ENCODE measurements at places on chromosomes 13 and 19.

GRCh38 chr13:95784161-95784899 is 107.4 kb downstream of the DNAJC3 start:
- DNase-seq, result no peak

DNA sequence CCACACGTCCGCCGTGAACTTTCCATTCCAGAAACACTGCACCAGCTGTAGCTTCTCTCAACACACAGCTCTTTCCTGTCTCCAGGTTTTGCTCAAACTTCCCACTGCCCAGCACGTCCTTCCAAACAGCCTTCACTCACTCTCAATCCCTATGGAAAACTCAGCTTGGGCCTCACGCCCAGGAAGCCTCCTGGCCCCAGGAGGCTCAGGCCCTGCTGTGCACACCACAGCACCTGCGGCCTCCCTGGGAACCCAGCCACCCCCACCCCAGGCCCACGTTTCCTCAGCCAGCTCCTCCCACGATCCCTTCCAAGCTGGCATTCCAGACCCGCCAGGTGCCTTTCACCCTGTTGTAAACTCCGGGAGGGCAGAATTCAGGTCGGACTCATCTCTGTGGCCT is 35.2 kb downstream of the C13orf46 start:
- DNase-seq, result no peak

- DNase-seq, result no peak
Observed at GRCh38 chr19:31610018-31610417, 260.8 kb upstream of the TSHZ3 start.

- DNase-seq, result no peak
Observed at GRCh38 chr13:113232208-113233003, 23.0 kb downstream of the CUL4A start.

- DNase-seq, result no peak
Observed at GRCh38 chr19:2097886-2098327, 1.2 kb downstream of the IZUMO4 start.

DNA sequence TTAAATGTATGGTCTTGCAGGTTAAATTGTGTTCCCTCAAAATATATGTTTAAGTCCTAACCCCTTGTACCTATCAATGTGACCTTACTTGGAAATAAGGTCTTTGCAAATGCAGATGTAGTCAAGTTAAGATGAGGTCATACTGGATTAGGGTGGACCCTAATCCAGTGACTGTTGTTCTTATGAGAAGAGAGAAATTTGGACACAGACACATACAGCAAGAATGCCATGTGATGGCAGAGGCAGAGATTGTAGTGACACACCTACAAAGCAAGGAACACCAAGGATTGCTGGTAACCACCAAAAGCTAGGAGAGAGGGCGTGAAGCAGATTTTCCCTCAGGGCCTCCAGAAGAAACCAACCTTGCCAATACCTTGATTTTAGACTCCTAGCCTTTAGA is 50.2 kb downstream of the LACC1 start:
- no peak for DNase-seq

DNA sequence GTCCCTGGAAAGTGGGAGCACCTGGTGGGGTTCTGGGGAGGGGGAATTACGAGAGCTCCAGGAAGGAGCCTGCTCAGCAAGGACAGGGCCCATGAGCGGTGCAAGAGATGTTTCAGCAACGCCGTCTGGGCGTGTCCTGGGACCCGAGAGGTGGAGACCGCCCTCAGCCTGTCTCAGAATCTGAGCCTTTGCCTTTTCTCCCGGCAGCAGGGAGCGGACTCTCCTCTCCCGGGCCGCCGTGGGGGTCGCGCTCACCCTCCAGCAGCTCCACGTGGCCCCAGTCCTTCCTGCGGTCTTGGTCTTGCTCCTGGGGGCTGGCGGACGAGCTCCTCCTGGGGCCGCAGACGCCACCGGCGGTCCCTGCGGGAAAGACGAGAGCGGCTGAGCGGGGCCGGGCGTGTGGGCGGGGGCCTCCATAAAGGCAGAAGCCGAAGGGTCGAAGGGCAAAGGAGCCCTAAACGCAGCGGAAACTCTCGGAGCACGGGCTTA is 714 bp downstream of the POLRMT start:
- DNase-seq, result peak; percentile 50

- DNase-seq, result no peak
Observed at GRCh38 chr13:99830931-99831330, 140.6 kb downstream of the ZIC5 start.

DNA sequence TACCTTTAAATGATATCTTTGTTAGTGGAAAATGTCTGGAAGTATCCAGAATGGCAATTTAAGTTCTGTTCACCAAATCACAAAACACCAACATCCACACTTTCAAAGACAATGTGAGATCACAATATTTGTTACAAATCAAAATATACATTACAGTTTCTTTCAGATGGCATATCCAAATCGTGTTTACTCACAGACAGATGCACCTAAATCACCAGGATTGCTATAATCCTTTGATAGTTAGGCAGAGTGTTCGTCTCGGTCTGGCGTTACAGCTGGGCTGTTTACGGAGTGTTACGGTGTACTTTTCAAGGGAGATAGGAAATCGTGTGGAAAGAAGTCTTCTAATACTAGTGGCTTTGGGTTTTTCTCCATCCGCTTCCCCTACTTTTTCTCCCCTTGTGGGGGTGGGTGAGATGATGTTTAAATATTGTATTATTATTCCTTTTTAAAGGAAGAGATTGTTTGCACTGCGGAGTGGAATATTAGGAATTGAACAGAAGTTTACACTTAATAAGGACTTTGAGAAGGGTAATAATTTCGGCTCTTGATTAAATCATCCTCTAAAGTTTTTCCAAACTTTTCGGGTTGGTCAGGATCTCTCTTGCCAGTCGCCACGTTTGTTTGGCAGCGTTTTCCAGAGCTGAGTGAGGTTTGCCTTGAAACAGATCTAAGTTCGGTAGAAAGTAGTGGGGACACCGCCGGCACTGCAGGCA is 1.8 kb downstream of the MAB21L1 start:
- no peak for DNase-seq

DNA sequence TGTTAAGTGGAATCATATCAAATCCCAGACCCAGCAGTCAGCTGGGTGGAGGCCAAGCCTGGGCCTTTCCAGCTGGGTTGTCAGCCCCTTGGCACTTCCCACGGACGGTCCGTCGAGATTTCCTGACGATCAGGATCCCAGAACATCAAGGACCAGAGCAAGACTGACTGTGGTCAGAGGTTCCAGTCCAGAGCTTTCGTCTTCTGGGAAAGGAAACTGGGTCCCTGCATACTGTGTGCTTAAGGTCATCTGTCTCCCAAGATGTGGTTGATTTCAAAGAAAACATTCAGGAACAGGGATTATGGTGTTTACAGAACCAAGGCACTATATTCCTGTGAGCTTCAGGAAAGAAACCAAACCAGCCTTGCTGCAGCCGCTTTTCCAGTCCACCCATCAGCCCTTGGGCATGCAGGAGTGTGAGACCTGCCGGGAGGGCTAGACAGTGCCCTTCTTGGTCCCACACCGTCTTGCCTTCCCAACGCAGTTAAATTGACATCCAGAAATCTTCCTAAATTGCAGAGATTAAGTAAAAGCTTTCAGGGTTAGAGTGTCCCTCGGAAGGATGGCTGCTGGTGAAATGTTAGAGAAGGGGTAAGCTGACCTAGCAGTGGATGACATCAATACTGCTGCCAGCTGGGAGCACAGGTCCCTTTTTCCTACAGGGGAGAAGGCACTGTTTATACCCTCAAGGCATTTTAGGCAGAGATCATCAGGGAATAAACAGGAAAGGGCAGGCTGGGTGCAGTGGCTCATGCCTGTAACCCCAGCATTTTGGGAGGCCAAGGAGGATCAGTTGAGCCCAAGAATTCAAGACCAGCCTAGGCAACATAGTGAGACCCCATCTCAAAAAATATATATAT is 5.0 kb upstream of the C19orf33 start:
- DNase-seq, result no peak

DNA sequence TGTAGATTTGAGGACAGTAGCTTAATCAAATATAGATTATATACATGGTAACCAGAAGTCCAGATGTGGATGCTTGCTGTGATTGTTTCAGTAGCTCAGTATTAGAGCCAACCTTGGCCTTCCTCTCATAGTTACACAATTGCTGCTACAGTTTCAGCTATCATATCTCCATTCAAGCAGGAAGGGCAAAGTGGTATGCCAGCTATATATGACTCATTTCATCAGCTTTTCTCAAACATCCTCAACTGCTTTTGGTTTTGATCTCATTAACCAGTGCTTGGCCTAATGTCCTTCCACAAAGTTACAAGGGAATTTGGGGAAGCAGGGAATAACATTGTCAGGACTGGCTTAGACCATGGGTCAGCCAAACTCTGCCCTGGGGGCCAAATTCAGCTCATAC is 73.0 kb upstream of the MAB21L1 start:
- no peak for DNase-seq

DNA sequence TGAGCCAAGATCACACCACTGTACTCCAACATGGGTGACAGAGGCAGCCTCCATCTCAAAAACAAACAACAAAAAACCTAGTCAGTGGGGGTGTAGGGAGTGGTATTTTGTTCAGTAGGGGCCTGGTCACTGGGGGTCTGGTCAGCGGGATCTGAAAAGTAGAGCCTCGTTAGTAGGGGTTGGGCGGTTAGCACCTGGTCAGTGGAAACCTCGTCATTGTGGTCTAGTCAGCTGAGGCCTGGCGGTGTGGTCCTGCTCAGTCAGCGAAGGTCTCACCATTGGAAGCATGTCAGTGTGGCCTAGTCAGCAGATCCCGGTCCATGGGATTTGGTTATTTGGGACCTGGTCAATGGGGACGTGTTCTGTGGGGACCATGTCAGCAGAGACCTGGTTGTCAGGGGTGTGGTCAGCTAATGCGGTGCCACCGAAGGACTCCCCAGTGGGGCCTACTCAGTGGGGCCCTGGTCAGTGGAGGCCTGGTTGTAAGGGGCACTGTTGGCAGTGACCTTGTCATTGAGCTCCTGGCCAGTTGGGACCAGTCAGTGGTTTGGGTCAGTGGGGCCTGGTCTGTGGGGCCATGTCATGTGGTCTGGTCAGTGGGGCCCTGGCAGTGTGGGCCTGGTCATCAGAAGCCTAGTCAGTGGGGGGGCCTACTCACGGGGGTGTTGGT is 63.0 kb upstream of the TPM4 start:
- DNase-seq, result no peak

DNA sequence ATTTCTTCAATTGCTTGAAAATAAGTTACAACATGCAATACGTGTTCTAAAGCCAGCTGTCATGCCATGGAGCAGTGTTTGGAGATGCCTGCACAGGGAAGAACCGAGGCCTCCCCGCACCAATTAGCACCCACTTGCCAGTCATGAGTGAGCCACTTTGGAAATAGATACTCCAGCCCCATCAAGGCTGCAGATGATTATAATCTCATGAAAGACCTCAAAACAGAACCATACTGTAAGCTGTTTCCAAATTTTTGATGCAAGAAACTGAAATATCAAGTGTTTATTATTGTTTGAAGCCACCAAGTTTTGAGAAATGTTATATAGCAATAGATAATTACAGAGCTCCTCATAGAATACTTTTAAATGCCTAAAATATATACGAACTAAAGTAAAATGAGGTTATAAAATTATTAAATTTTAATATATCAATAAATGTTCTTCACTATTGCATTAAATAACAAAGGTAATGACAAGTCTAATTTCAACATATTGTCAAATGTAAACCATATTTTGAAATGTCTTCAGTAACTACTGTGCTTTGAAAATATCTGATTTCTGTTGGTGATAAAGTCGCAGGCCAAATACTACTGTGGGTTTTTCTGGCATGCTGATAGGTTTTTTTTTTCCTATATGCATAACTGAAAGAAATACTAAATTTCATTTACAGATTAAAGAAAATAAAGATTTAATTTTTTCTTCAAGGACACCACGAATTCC is 43.0 kb downstream of the DIAPH3 start:
- no peak for DNase-seq

- no peak for DNase-seq
Observed at GRCh38 chr19:18712981-18713380, 29.5 kb downstream of the CRTC1 start.

DNA sequence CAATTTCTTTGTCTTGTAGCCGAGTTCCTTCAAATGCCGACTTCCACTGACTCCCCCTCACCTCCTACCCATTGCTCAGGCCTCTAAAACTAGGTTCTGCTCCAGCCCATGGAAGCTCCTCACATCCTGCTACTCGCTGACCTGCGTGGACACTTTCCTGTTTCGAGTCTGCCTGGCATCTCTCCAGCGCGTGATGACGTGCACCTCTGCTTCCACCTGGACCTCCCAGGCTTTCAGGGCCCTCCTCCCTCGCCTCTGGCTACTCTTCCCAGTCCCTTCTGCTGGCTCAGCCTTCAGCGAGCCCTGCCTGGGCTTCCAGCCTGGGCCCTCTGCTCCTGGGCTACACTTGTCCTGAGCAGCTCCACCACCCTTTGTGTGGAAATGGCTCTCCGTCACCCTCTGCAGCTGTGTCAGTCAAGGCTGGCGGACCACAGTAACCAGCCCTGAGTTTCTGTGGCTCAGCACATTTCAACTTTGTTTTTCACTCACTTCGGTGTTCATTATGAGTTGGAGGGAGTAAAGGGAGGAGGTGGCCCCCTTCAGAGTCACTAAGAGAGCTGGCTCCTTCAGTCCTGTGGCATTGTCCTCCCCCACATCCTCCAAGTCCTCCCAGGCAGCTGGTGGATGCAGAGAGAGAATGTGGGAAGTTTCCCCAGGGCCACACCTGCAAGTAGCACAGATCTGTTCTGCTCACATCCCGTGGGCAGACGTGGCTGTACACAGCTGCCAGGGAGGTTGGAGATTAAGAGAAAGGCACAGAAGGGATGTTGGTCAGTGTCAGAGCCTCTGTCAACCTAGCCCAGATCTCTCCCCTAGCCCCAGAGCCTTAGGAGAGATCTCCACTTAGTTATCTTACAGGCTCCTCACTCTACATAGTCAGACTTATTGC is 49.4 kb downstream of the SERP2 start:
- no peak for DNase-seq

GRCh38 chr19:35066691-35067563 is 25.4 kb downstream of the HPN start:
- DNase-seq, result peak; percentile 88

GRCh38 chr19:47100290-47100689 is 13.3 kb downstream of the ZC3H4 start:
- DNase-seq, result no peak

- no peak for DNase-seq
Observed at GRCh38 chr19:46601318-46602224, at the start of gene CALM3. Gene CALM3 (plus strand): TSS chr19:46601330. CDS start chr19:46601435, 105 bp downstream.

GRCh38 chr19:23394511-23394910 is 760 bp downstream of the ZNF91 start:
- DNase-seq, result no peak

DNA sequence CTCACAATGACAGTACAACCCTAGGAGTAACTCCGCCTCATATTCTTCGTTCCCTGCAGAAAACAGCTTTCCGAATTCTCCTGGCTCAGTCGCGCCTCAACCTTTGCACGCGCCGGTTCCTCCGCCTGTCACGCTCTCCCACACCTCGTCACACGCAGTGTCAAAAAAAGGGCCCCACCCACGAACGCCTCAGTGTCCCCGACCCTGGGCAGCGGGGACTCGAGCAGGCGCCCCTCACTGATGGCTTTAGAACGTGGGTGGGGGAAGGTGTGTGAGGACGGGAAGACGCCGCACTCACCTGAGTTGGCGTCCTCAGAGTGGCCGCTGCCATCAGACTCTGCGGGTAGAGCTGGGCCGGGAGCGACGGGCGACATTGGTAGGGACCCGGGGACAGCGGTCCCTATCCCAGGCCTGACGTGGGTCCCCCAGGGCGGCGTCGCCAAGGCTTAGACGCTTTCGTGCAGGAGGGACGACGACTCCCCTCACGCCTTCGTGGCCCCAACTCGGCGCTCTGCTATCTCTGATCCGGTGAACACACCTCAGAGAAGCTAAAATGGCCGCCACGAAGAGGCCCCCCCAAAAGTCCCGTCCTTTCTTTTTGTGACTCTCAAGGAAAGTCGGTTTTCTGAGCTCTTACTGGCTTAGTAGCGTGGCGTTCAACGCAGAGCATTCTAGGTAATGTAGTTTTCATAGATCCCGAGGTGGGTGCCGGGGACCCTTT is at the start of gene ZNF154:
ZNF154 (minus strand) TSS at position 564 of the 721 bp plus-strand sequence; CDS start at position 331, 233 bp downstream.
- DNase-seq, result peak; percentile 56
